AG20443 (cell line): ENCODE measurements at places on chromosomes 5 and 9.

- DNase-seq = no peak
These were observed 286.5 kb downstream of the KCTD16 start for GRCh38 chr5:144457160-144457559.

GRCh38 chr5:96911139-96911538 is 24.7 kb upstream of the LNPEP start:
- DNase-seq = no peak

DNA sequence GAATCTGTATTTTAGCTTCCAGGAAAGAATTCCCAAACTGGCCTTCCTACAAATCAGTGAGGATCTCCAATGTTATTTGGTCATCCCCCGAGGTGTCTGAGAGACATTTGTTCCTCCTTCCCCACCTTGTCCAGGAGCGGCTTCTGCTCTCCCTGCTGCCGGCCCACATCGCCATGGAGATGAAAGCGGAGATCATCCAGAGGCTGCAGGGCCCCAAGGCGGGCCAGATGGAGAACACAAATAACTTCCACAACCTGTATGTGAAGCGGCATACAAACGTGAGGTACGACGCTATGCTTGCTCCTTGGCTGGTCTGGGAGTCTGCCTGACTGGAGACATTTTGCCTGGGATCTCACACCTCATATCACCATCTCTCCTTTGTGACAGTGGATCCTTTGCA is 160.4 kb downstream of the CFAP90 start:
- DNase-seq = no peak

- DNase-seq = no peak
These were observed 59.4 kb upstream of the ICE1 start for GRCh38 chr5:5363045-5363444.

DNA sequence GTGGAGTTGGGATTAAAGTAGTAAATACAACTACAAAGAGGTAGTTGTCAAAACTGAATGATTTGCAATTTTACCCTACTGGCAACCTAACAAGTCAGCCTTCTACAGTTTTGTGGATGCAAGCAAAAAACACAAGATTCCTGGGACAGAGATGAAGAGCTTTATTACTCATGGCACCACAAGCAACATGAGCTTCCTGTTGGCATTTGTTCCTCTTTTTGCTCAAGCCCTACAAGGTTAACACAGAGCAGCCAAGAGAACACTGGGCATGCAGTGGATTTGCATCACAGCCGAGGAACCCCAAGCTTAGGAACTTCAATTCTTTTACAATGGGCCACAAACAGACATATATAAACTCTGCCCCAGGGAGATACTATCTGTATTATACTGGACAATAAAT is 28.8 kb upstream of the DMAC1 start:
- no peak for DNase-seq
